ENCODE measurements at places on chromosomes 1 and 21.

DNA sequence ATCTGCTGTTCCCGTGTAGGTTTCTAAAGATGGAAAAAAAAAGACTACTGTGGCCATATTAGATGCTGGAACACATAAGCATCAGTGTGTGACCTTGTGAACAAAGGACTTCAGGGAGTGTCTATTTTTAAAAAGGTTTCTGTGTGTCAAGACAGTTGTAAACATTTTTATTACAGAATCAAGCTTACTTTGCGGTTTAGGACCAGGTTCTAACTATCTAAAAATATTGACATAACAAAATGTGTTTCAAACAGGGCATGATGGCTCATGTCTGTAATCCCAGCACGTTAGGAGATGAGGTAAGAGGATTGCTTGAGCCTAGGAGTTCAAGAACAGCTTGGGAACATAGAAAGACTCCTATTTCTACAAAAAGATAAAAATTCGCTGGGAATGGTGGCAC is 7.1 kb upstream of the DDI2 start:
- no peak for DNase-seq

GRCh38 chr21:20106368-20106767 is 891.8 kb upstream of the NCAM2 start:
- DNase-seq: no peak

- no peak for DNase-seq
Observed at GRCh38 chr1:187415065-187415464, 586.3 kb downstream of the PLA2G4A start.

GRCh38 chr1:155834296-155834926 is 22.6 kb downstream of the GON4L start:
- no peak for DNase-seq

- DNase-seq: no peak
Observed at GRCh38 chr1:76129731-76130130, 55.2 kb downstream of the ST6GALNAC3 start.

GRCh38 chr1:43435146-43436145 is 18.3 kb downstream of the HYI start:
- DNase-seq: peak; percentile 58

DNA sequence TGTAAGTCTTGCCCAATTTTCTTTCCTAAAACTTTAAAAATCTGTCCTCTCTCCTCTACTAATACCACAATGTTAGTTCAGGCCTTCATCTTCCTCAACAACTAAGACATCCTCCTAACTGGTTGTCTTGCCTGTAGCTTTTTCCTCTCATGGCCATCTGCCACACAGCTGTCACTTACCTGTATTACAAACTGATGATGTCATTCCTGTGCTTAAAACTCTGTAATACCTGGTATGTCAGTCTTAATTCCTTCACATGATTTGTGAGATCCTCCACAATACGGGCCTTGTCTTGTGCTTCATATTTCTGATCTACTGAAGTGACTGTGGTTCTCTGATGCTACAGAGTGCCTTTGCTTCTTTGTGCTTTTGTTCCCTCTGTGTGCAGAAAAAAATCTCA is 9.8 kb downstream of the MRPS14 start:
- DNase-seq: no peak

- no peak for DNase-seq
Observed at GRCh38 chr21:42395905-42396651, at the start of gene TMPRSS3. TSS of gene TMPRSS3 (minus strand) at chr21:42396052. CDS start at chr21:42395417, 635 bp downstream.

GRCh38 chr1:10593750-10594149 is 119.0 kb downstream of the PEX14 start:
- no peak for DNase-seq

GRCh38 chr1:210650403-210650802 is 321.7 kb downstream of the HHAT start:
- DNase-seq: no peak

- DNase-seq: no peak
Observed at GRCh38 chr1:98493469-98493868, 168.1 kb upstream of the SNX7 start.

- DNase-seq: no peak
Observed at GRCh38 chr1:51906306-51907078, 28.0 kb upstream of the NRDC start.

DNA sequence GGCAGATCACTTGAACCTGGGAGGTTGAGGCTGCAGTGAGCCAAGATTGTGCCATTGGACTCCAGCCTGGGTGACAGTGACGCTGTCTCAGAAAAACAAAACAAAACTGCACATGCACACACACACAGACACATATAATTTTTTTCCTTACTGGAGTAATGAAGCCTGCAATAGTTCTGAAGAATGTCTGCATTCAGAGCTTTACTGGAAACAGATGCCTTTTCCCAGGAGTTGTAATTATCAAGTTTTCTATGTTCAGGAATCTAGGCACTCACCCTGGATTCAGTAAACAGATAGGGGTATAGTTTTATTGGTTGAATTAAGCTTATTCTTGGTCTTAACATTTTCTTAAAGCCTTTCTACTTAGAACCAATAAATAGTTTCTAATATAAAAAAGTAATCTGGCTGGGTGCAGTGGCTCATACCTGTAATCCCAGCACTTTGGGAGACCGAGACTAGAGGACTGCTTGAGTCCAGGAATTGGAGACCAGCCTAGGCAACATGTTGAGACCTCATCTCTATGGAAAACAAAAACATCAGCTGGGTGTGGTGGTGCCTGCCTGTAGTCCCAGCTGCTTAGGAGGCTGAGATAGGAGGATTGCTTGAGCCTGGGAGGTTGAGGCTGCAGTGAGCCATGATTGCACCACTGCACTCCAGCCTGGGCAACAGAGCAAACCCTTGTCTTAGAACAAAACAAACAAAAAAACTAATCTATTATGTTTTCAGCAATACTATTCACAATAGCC is 15.8 kb downstream of the SPEN start:
- DNase-seq: no peak

DNA sequence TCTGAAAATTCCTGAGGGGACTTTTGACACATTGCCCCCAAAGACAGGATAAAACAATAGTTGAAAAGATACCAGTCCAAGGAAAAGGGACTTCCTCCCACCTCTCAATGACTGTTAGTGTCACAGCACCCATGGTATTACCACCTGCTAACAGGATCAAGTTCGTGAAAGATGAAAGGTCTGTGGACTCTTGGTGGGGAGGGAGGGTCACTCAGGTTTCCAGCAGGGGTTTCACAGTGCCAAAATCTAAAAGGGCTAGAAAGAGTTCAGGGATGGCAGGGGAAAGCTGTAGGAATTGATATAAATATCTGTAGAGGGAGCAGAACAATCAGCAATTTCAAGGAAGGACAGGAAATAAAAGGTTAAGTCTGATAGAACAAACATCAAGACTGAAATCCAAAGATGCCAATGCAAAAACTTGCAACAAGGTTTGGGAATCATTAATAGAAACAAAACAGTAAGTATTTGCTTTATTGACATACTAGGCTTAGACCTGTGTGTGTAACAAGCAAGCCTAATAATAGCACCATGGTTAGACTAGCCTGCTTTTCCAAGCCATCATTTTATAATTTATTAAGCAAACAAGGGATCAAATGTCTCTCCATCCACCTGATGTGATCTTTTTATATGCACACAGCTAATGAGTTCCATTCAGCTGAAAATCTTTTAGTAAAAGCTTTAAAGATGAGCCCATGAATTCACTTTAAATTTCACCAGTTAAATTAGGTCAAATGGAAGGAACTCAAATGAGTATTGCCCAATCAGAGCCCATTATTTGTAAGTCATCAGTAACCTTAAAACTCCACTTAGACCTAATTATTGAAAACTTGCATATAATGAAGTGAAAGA is 3.7 kb downstream of the MCL1 start:
- no peak for DNase-seq

DNA sequence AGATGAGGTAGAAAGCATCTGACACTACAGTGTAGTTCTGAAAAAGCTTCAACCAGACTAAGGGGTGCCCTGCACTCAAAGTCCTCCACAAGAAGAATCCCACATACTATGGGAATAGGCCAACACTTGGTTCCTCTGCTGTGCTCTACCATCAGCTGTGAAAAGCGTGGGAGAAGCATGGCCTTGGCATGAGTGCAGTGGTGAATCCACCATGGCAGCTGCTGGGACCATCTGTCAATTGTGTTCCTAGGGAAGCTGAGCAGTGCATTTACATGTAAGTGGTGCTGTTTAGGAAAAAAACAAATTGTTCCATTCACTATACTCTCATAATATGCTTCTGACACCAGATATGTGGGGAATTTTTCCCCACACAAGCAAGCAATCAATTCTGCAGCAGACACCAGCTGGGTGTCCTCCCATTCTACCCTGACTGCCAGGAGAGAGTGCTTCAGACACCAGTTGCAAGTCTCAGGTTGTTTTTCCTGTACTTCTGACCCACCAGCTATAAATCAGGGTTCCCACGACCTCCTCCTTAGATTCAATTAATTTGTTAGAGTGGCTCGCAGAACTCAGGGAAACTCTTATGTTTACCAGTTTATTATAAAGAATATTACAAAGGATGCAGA is 230.8 kb upstream of the CHRM3 start:
- DNase-seq: peak; percentile 65

GRCh38 chr1:192579010-192579738 is 3.6 kb downstream of the RGS1 start:
- no peak for DNase-seq

- DNase-seq: no peak
Observed at GRCh38 chr1:101259744-101260148, 22.9 kb downstream of the S1PR1 start.

GRCh38 chr21:17742181-17742580 is 77.0 kb downstream of the C21orf91 start:
- no peak for DNase-seq

- DNase-seq: no peak
Observed at GRCh38 chr1:214747050-214747635, 144.1 kb downstream of the CENPF start.

- DNase-seq: no peak
Observed at GRCh38 chr1:64392109-64392508, 77.8 kb upstream of the CACHD1 start.

DNA sequence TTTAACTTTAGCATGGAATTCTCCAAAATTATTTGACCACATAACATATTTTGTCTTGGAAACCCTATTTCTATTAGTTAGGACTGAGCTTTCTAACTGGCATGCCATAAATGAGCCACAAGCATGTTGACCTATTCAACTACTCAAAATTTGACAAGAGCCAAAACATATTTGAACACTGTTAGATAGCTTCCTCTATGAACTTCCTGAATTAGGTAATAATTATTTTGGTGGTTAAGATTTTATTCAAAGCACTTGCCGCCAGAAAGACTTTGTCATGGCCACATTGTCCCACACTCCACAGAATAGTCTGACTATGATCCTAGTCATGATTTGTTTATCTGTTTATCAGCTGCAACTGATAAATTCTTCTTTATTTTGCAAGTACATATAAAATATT is 23.1 kb upstream of the CTPS1 start:
- DNase-seq: no peak

GRCh38 chr1:29990304-29990703 is 733.1 kb downstream of the MATN1 start:
- DNase-seq: no peak

GRCh38 chr1:200708769-200709168 is 29.9 kb upstream of the CAMSAP2 start:
- no peak for DNase-seq

GRCh38 chr1:185929776-185930175 is 195.6 kb downstream of the HMCN1 start:
- DNase-seq: no peak

- no peak for DNase-seq
Observed at GRCh38 chr1:89190017-89190416, 8.7 kb downstream of the GBP4 start.

GRCh38 chr1:227796359-227796915 is 19.0 kb upstream of the PRSS38 start:
- DNase-seq: no peak

GRCh38 chr1:25792115-25792514 is 7.9 kb upstream of the SELENON start:
- DNase-seq: no peak

DNA sequence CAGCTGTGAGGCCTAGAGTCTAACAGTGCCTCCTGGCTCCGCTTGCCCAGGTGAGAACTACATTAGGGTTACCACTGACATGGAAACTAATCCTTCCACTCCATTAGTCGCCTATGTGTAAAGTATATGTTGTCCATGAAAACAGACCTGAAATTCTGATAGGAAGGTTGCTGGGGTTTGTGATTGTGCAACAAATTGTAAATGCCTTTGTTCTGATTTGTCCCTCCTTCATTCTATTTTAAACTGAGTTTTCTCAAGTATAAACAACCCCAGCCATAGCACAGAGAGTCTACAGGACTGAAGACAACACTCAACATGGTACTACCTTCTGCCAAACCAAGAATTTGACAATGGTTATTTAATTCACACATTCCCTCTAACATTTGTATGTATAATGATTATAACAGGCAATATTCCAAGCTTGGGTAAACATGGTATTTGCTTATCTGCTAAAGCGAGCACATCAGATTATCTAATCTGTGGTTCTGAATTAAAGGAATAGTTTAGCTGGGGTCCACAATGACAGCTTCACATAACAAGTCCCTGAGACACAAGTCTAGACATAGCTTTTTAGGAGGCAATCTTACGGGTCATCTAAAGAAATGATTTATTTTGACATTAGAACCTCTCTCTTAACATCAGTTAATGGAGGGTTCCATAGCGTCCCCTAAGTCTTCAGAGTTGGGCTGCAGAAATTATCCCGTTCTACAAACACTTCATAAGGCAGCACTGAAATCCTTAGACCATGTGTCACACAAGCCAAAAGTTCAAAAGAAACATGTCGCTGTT is 633.0 kb downstream of the SMYD3 start:
- DNase-seq: no peak

- no peak for DNase-seq
Observed at GRCh38 chr1:209707308-209707707, 2.7 kb downstream of the HSD11B1 start.

DNA sequence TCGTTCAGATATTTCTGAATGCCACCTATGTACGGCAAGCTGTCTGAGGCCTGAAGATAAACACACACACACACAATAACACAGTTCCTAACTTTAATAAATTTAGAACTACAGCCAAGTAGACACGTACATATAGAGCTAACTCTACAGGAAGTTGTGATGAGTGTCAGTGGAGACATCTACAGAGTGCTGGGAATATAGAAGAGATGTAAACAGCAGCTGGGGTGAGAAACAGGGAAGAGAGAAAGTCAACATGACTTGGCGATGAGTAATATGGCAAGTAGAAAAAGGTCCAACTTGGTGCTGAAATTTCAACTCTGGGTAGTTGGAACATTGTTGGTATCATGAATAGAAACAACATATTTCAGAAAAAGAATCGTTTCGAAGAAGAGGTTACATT is 206.5 kb downstream of the ZP4 start:
- DNase-seq: no peak

- DNase-seq: no peak
Observed at GRCh38 chr21:29157080-29157479, 26.6 kb downstream of the MAP3K7CL start.

DNA sequence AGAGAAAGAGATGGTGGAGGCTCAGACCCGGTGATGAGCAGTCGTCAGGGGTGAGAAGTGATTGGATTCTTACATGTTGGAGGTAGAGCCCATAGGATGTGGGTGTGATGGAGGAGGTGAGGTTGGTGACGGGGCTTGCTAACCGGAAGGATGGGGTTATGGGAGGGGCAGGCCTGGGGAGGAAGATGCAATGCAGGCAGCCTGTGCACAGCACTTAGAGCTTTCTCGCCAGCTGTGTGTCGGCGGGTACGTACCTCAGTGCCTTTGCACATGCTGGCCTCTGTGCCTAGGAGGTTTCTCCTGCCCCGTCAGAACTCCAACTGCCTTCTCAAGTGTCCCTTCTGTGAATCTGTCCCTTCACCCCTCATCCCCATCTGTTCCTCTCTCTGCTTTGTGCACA is 2.9 kb upstream of the BSND start:
- DNase-seq: no peak

- no peak for DNase-seq
Observed at GRCh38 chr1:167250482-167250881, 29.8 kb downstream of the POU2F1 start.
